PC-3 (cell line): ENCODE measurements at places on chromosomes 6 and 20. TPM values are rescaled to one million over a fixed set of nuclear protein-coding genes. Genes with fewer than 3 reads are reported as not detected.
A peak's percentile ranks its signal among the peaks of the same experiment; 100 is the strongest.

Gene RPL10A
- 1,114 and 1,509 TPM in 2 replicates for total RNA-seq

Gene ALDH5A1
- 11.9 and 12.2 TPM in 2 replicates for total RNA-seq

Gene ZC2HC1B
- not detected in 2 replicates for total RNA-seq

Gene TFAP2C
- total RNA-seq = 36.3 and 37.6 TPM in 2 replicates

Gene PTK6
- total RNA-seq = 11.1 and 15.1 TPM in 2 replicates

Gene ABCF1
- 67.3 and 77.3 TPM in 2 replicates for total RNA-seq

Gene PAX1
- not detected in 2 replicates for total RNA-seq

Gene BMP2
- 0.40 and 0.73 TPM in 2 replicates for total RNA-seq

Gene NKAIN4
- not detected in 2 replicates for total RNA-seq

Gene ESR1
- 2.2 and 5.9 TPM in 2 replicates for total RNA-seq

DNA sequence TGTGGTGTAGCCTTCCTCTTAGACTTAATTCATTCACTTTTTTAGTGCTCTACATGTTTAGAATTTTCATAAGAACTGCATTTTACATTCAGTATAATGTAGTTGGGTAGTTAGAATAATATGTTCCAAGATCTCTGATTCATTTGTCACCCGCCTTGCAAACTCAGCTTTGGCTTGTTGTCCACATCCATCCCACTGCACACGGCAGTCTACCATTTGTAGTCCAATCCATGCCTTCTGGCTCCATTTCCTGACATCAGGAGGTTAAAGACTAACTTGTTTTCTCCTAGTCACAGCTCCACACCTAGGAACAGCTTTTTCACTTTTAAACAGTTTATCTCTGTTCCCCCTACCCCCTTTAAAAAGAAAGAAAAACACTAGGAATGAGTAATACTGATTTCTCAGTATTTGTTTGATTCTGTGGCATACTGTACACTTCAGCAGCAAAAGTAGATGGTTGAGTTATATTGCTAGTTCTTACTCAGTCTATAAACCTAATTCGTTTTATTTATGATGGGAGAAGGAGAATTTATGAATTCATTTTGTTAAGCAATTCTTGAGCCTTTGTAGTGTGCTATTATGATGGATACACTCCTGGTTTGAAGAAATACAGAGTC, 180.9 kb downstream of the ARID1B start:
- DNase-seq = no peak
- peak overlapping the region; percentile 10; the same call in 1 of the 2 replicates for H3K27ac ChIP-seq
- H3K27me3 ChIP-seq = no peaks in the 10 kb centered on the region
- H3K4me3 ChIP-seq = no peak overlapping the region
- no peaks in the 10 kb centered on the region for H3K36me3 ChIP-seq
- H3K4me1 ChIP-seq = peaks cover 33% of the 10 kb centered on the region

- peak; percentile 7 for DNase-seq
- H3K27me3 ChIP-seq = no peaks in the 10 kb centered on the region
- no peak overlapping the region for H3K4me3 ChIP-seq
- peaks cover 18% of the 10 kb centered on the region for H3K4me1 ChIP-seq
These were observed 173.1 kb downstream of the WDR27 start for GRCh38 chr6:169528755-169529154.

GRCh38 chr6:113645576-113645970, 211.6 kb upstream of the MARCKS start:
- H3K27ac ChIP-seq = peak overlapping the region; percentile 81
- H3K4me3 ChIP-seq = no peak overlapping the region
- peak; percentile 74 for DNase-seq
- H3K36me3 ChIP-seq = no peaks in the 10 kb centered on the region

- DNase-seq = peak; percentile 69
- no peaks in the 10 kb centered on the region for H3K36me3 ChIP-seq
- H3K4me1 ChIP-seq = peaks cover 17% of the 10 kb centered on the region
- H3K4me3 ChIP-seq = no peak overlapping the region
These were observed 77.1 kb downstream of the JARID2 start for GRCh38 chr6:15322781-15323536.

- H3K4me1 ChIP-seq = peaks cover 22% of the 10 kb centered on the region
- no peaks in the 10 kb centered on the region for H3K36me3 ChIP-seq
- H3K27ac ChIP-seq = no peak overlapping the region
- H3K27me3 ChIP-seq = no peaks in the 10 kb centered on the region
- H3K4me3 ChIP-seq = no peak overlapping the region
These were observed 301.4 kb upstream of the STXBP5 start for GRCh38 chr6:146902846-146903245.

- H3K27ac ChIP-seq = no peak overlapping the region
- no peaks in the 10 kb centered on the region for H3K36me3 ChIP-seq
- H3K27me3 ChIP-seq = no peaks in the 10 kb centered on the region
- H3K4me1 ChIP-seq = peaks cover 31% of the 10 kb centered on the region
- DNase-seq = peak; percentile 35
- H3K4me3 ChIP-seq = no peak overlapping the region
These were observed 57.4 kb downstream of the PRL start for GRCh38 chr6:22239261-22239921.

- no peak overlapping the region for H3K4me3 ChIP-seq
- H3K27ac ChIP-seq = no peak overlapping the region
- no peaks in the 10 kb centered on the region for H3K36me3 ChIP-seq
- DNase-seq = no peak
- H3K27me3 ChIP-seq = no peaks in the 10 kb centered on the region
These were observed 113.3 kb downstream of the LY86 start for GRCh38 chr6:6701864-6702263.

DNA sequence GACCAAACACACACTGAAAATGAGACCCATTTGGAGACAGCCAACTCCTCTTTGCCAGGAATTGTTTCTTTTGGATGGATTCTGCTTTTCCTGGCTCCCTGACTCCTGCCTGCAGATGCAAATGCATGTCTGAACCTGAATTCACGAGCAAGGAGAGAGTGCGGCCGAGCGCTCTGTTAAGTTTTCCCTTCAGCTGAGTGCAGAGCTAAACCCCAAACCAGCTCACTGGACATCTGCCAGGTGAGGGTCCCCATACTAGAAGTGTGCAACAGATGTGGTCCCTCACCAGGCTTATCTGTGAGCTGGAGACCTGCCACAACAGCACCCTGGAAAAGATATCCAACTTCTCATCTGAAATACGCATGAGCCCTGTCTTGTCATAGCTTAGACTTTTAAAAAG, 59.0 kb downstream of the CD164 start:
- H3K27ac ChIP-seq = no peak overlapping the region
- no peak overlapping the region for H3K4me3 ChIP-seq
- H3K27me3 ChIP-seq = no peaks in the 10 kb centered on the region
- H3K4me1 ChIP-seq = no peaks in the 10 kb centered on the region
- no peak for DNase-seq

- H3K4me1 ChIP-seq = no peaks in the 10 kb centered on the region
- DNase-seq = no peak
- no peak overlapping the region for H3K4me3 ChIP-seq
- H3K36me3 ChIP-seq = no peaks in the 10 kb centered on the region
- H3K27me3 ChIP-seq = no peaks in the 10 kb centered on the region
These were observed 106.9 kb upstream of the MYL9 start for GRCh38 chr20:36434383-36434782.

- no peak overlapping the region for H3K27ac ChIP-seq
- no peaks in the 10 kb centered on the region for H3K4me1 ChIP-seq
- DNase-seq = no peak
- no peaks in the 10 kb centered on the region for H3K36me3 ChIP-seq
- H3K4me3 ChIP-seq = no peak overlapping the region
- H3K27me3 ChIP-seq = peaks cover 94% of the 10 kb centered on the region
These were observed 132.6 kb upstream of the CST7 start for GRCh38 chr20:24816431-24816830.

DNA sequence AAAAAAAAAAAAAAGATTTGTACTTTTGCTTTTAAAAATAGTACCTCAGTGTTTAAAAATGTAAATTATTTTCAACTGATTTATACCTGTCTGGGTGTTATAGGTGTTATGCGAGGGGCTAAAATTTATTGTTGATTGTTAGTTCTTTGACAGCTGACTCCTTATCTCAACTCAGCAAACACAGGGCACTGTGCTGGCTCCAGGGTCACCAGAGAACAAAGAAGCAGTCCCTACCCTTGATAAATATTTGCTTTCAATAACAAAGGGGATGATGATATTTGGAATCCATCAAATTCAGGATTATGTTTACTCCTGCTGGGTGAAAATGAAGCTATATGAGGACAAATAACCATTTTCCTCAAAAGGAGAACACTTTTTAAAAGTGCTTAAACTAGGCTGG, 34.2 kb upstream of the KAT14 start:
- H3K4me1 ChIP-seq = no peaks in the 10 kb centered on the region
- H3K36me3 ChIP-seq = no peaks in the 10 kb centered on the region
- H3K4me3 ChIP-seq = no peak overlapping the region

GRCh38 chr20:41141153-41141815, 3.9 kb downstream of the PLCG1 start:
- H3K4me1 ChIP-seq = peaks cover 21% of the 10 kb centered on the region
- no peaks in the 10 kb centered on the region for H3K27me3 ChIP-seq
- H3K4me3 ChIP-seq = no peak overlapping the region
- no peak overlapping the region for H3K27ac ChIP-seq
- no peak for DNase-seq

GRCh38 chr20:19026901-19027644, 185.4 kb upstream of the SLC24A3 start:
- H3K27ac ChIP-seq = no peak overlapping the region
- peaks cover 43% of the 10 kb centered on the region for H3K27me3 ChIP-seq
- no peak for DNase-seq
- no peaks in the 10 kb centered on the region for H3K36me3 ChIP-seq
- no peaks in the 10 kb centered on the region for H3K4me1 ChIP-seq

DNA sequence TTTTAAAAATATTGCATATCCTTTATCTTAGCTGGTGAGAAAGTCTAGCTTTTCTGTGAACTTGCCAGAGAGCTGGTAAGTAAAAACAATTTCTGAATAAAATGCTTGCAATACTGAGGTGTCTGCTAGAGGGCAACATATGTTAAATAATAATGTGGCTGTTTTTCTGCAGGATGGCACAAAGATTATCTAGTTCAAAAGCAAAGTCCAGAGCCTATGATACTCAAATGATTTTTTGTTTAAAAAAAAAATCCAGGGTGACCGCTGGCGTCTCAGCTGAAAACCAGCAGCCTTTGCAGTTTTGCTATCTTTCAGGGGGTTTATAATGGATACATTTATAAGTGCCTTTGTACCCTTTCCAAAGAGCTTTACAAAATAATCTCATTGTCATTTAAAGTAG, 194.9 kb downstream of the PHACTR1 start:
- peak; percentile 51 for DNase-seq
- no peak overlapping the region for H3K4me3 ChIP-seq
- H3K27ac ChIP-seq = no peak overlapping the region
- H3K4me1 ChIP-seq = no peaks in the 10 kb centered on the region
- peaks cover 68% of the 10 kb centered on the region for H3K27me3 ChIP-seq
- H3K36me3 ChIP-seq = no peaks in the 10 kb centered on the region

DNA sequence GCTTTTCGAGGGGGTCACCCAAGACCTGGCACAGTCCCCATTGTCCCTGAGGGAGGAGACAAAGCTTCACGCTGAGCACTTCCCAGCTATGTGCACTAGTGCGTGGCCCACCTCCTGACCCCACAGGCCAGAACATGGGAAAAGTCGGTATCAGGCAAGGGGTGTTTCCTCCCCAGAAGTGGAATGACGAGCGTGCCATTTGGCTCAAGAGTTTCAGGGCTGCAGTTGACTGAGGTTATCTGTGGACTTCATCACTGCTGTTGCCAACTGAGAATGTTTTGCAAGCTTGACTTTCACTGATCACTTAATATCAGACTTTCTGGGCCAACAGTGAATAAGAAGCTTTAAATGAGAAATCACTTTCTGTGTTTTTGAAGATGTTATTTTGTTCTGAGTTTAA, 137.0 kb upstream of the AFDN start:
- H3K27ac ChIP-seq = no peak overlapping the region
- no peak overlapping the region for H3K4me3 ChIP-seq
- H3K27me3 ChIP-seq = no peaks in the 10 kb centered on the region
- no peaks in the 10 kb centered on the region for H3K4me1 ChIP-seq

DNA sequence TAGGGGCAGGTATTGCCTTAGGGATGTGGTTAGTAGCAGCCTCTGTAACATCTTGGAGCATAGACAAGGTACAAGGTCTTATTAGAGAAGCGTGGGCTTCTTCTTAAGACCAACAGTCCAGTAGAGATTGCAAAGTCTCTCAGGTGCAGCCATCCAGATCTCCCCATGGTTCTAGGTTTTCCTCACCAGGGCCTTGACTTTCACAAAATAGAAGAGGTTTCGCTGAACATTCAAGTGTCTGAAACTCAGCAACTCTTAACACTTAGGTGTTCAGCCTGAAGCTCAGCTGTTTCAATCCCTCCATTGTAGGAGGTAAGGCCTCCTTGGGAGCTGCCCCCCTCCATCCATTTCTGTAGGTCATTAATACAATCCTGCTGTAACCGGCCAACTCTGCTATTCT, 44.4 kb downstream of the GOPC start:
- peaks cover 11% of the 10 kb centered on the region for H3K4me1 ChIP-seq
- DNase-seq = no peak
- no peak overlapping the region for H3K27ac ChIP-seq
- no peak overlapping the region for H3K4me3 ChIP-seq
- H3K27me3 ChIP-seq = no peaks in the 10 kb centered on the region

GRCh38 chr6:6741264-6741663, 152.7 kb downstream of the LY86 start:
- no peaks in the 10 kb centered on the region for H3K27me3 ChIP-seq
- H3K27ac ChIP-seq = no peak overlapping the region
- no peaks in the 10 kb centered on the region for H3K4me1 ChIP-seq
- no peak for DNase-seq
- H3K4me3 ChIP-seq = no peak overlapping the region

GRCh38 chr6:38215651-38216311, 396.3 kb downstream of the ZFAND3 start:
- peaks cover 38% of the 10 kb centered on the region for H3K4me1 ChIP-seq
- no peak overlapping the region for H3K4me3 ChIP-seq
- H3K27ac ChIP-seq = no peak overlapping the region
- no peak for DNase-seq
- no peaks in the 10 kb centered on the region for H3K36me3 ChIP-seq

- no peak overlapping the region for H3K27ac ChIP-seq
- H3K27me3 ChIP-seq = no peaks in the 10 kb centered on the region
- peaks cover 21% of the 10 kb centered on the region for H3K4me1 ChIP-seq
- DNase-seq = no peak
- no peak overlapping the region for H3K4me3 ChIP-seq
These were observed 63.7 kb downstream of the ATXN1 start for GRCh38 chr6:16697437-16698161.

DNA sequence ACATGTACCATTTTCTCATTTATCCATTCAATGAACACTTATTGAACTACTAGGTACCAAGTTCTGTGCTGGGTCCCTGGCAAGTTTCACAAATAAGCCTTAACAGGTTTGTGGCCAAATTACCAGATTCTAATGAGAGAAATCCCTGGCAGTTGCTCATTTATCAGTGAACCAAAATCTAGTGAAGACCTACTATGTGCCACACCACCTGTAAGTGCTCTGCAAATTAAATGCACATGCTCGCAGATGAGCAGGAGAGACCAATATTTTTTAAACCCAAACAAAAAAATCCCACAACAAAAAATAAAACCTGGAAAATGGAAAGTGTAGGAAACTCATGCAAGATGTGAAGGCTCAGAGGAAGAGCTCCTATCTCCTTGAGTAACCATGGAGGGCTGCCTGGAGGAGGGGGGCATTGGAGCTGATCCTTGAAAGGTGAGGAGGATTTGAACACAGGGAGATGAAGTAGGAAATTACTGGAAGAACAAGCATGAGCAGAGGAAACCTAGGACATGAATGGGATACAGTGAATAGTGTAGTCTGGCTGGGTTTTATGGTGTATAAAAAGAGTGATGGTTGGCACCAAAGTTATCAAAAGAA, 48.9 kb downstream of the CDH22 start:
- H3K4me1 ChIP-seq = peaks cover 6% of the 10 kb centered on the region; the same call in 1 of the 2 replicates
- no peak overlapping the region for H3K4me3 ChIP-seq
- no peaks in the 10 kb centered on the region for H3K36me3 ChIP-seq
- H3K27ac ChIP-seq = no peak overlapping the region
- peaks cover 20% of the 10 kb centered on the region for H3K27me3 ChIP-seq
